ENCODE measurements at places on chromosomes 13 and 19.
A peak's percentile ranks its signal among the peaks of the same experiment; 100 is the strongest.

GRCh38 chr19:52991484-52991883, 22.2 kb upstream of the ERVV-1 start:
- DNase-seq, result no peak

GRCh38 chr13:90787007-90787406, 560.5 kb upstream of the MIR17HG start:
- DNase-seq, result no peak

DNA sequence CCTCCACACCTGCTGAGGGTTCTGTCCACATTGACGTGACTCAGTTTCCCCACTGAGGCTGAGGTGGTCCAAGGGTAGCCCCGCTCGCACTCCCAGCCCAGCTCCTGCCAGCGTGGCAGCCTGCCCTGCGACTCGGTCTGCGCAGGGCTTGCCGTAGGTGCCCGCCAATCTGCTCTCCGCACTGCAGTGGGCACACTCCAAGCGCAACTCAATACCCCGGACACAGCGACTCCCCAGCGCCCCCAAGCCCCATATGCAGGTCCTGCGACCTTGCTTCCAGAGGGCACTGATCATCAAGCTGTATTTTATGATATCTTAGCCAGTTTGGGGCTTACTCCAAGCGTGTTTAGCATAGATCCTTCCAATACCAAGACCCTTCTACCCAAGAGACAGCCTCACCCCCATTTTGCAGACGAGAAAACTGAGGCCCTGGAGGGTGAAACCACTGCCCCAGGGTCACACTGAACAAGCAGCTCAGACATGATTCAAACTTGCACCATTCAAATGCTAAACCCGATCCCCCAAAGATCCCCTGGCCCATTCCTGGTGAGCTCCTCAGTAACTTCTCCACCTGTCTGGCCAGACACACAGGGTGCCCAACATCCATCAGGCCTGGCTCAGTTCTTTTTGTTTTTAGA, 13.5 kb downstream of the PTPRS start:
- no peak for DNase-seq

- DNase-seq, result no peak
These were observed 649 bp downstream of the UQCRFS1 start for GRCh38 chr19:29212356-29212647.

DNA sequence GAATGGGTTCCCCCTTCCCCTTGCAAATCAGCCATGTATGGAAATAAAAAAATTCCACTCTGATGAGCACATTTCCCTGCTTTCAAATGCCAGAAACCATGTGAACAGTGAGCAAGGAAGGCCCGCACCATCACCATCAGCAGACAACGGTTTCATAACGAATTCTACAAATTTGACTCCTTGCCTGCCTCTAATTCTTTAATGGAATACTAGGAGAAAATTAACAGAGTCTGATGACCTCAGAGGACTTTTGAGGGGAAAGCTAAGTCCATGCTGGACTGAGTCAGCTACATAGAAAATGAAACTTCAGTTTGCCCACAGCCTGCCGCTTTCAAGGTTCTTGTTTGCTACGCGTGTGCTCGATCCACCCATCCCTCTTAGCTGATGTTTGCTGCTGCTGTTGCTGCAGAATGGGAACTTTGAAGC, 46.7 kb upstream of the KL start:
- no peak for DNase-seq

GRCh38 chr19:30423481-30423880, 51.3 kb downstream of the ZNF536 start:
- no peak for DNase-seq

DNA sequence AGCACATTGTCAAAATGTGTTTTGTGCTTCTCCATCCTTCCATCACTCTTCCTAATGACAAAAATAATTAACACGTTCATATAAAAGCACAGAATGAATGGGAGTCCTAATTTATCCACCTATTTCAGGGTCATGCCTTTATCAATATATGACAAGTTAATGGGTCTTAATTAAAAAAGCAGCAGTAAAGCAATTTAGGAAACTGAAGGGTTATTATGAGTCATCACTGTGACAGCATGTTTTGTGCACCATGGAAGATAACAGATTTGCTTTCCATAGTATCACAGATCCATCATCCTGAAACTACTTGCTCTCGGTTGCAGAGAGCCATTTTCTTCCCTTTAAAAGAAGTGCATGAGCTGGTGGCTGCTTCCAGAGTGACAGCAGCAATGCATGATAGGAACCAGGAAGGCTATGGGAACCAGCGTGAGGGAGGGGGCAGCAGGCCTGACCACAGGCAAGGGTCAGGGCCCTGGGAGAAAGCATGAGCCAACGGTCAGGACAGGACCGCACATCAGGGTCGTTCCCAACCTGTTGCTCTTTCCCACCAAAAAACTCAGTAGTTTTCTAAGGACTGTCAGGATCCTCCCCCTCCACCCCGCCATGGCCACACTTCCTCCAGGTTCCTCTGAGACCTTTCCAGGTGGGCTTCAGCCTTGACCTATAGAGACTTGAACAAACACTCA, 784.1 kb downstream of the UQCRFS1 start:
- DNase-seq, result no peak

DNA sequence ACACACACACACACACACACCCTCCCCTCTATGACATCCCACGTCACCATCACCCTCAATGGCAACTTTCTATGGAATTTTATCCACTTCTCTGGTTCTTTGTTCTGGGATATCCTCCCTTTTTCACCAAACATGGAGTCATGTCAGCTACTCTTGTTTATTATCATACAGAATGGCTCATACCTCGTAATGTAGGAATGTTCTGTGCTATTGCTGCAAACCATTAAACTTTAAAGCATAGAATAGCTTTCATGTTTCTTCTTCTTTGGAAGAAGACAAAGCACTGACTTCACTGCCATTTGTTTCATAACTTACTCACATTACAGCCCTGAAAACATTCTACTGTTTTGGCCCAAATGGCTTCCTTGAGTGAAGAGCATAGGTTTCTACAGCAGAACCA, 163.4 kb downstream of the FOXO1 start:
- no peak for DNase-seq

- DNase-seq, result no peak
These were observed 114.9 kb upstream of the SOX1 start for GRCh38 chr13:111952032-111952431.

DNA sequence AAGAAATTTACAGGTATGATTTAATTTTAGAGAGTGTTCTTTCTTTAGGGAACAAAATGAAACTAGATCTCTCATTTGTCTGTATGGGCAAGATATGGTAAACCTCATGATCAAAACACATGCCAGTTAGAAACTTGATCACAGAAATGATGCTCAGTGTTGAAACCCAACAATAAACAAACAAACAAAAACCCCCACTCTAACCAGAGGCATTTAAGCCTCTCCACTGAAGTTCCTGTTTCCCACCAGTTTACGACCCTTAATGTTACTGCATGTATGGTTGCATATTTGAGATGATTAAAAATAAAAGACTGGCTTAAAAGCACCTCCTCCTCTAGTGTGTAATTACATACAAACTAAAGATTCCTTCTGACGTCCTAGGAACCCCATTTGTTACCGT, 293.3 kb upstream of the MAB21L1 start:
- no peak for DNase-seq

DNA sequence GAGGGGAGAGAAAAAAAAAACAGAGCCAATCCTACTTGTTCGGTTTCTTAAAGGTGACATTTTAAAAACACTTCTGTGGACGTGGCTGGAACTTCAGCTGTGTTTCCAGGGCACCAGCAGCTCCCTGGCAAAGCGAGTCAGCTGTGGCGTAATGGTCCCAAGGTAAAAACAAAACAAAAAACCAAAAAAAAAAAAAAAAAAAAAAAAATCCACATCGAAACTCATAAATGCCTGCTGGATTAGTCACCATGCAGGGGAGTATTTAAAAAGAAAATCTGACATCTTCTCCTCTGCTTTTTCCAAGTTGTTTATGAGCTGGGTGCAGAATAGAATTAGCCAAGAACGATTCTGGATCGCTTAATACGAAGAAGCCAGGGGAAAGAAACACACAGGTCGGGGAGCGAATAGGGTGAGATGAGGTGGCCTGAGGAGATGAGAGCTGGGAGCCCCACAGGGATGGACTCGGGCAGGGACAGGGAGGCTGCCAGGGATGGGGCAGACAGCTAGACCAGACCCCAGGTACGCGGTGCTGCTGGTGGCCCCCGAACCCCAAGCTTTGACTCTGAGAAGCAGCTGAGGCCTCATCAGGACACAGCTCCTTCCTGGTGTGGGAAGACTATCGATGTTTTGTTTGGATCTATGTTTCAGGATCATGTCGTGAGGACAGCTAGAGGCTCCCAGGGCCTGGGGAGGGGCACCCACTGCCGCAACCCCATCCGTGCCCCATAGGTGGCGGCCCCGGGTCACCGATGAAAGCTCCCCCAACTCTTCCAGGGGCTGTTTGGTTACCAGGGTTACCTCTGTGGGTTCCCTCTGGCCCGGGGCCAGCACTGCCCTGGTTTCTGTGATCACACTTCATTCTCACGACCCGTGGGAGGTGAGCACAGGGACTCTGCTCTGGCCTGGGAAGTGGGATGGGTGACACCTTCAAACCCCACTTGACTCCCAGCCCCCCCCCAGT, 3.1 kb upstream of the CTXN1 start:
- DNase-seq, result peak; percentile 47

GRCh38 chr19:46715620-46715974, 1.3 kb downstream of the PRKD2 start:
- no peak for DNase-seq

GRCh38 chr19:47723581-47723940, 10.3 kb downstream of the EHD2 start:
- no peak for DNase-seq

GRCh38 chr13:26372747-26373146, 118.8 kb downstream of the CDK8 start:
- DNase-seq, result no peak

GRCh38 chr19:39792999-39793546, 14.4 kb downstream of the LEUTX start:
- peak; percentile 64 for DNase-seq

GRCh38 chr13:50970956-50971355, 61.4 kb downstream of the RNASEH2B start:
- DNase-seq, result no peak

GRCh38 chr13:40101708-40102359, 446.4 kb downstream of the COG6 start:
- no peak for DNase-seq

- DNase-seq, result no peak
These were observed 3.4 kb upstream of the NUMBL start for GRCh38 chr19:40693896-40694295.

- no peak for DNase-seq
These were observed 14.4 kb downstream of the LIG4 start for GRCh38 chr13:108200781-108201398.

GRCh38 chr13:99993660-99994637, 12.4 kb downstream of the ZIC2 start:
- no peak for DNase-seq

DNA sequence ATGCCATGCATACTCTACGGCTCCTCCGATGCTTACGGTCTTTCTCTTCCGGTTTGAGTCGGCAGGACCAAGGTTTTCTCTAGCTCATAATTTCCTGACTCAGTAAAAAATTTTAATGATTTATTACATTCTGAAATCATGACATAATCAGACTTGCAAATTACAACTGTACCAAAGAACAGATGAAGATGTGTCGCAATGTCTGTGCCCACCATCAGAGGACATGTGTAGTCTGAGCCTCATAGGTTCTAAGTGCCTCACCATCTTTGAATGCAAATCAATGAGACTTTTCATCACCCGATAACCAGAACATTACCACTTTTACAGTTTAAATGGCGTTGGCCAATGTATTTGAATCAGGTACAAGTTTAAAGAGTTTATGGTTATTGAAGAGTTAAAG, 213.1 kb downstream of the NHLRC3 start:
- DNase-seq, result no peak

- DNase-seq, result no peak
These were observed 13.2 kb upstream of the PSPC1 start for GRCh38 chr13:19795956-19796355.

- DNase-seq, result no peak
These were observed 238.7 kb downstream of the EFNB2 start for GRCh38 chr13:106296723-106297122.

DNA sequence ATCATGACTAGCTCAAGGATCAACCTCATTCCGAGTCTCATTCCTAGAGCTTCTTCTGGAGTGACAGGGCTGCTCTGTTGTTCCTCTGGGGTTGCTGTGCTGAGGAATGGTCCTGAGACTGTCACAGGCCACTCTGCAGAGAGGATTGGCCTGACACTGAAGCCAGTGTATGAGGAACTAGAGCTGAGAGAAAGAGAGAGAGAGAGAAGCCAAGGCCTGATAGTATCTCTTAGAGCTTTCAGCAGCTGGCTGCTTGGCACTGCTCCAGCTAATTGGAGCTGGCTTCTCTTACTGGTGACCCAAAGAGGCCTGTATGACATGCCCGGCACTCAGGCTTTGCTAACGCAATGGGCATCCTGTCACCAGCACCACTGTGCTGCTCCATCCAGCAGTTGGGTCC, 73.4 kb upstream of the FLT1 start:
- no peak for DNase-seq

- no peak for DNase-seq
These were observed 186.8 kb downstream of the PRR20E start for GRCh38 chr13:57353831-57354230.

GRCh38 chr19:10317857-10318462, 2.1 kb upstream of the FDX2 start:
- no peak for DNase-seq

DNA sequence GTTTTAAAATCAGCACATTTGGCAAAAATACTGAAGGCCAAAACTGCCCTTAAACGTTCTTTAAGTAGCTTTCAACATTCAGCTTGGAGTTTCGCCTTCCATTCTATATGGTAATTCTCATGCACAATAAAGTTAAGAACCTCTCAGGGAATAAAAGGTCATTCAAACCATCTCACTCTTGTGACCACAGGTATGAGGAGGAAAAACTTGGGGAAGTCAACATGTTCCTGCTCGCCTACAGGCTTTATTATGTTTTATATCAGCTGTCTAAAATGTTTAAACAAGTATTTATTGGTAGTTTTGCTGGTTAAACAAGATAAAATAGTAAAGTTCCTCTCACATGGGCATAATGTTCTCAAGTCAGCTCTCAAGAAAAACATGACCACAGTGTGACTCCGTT, 19.9 kb upstream of the TM9SF2 start:
- no peak for DNase-seq

- DNase-seq, result no peak
These were observed 13.3 kb downstream of the MKNK2 start for GRCh38 chr19:2037651-2038255.

DNA sequence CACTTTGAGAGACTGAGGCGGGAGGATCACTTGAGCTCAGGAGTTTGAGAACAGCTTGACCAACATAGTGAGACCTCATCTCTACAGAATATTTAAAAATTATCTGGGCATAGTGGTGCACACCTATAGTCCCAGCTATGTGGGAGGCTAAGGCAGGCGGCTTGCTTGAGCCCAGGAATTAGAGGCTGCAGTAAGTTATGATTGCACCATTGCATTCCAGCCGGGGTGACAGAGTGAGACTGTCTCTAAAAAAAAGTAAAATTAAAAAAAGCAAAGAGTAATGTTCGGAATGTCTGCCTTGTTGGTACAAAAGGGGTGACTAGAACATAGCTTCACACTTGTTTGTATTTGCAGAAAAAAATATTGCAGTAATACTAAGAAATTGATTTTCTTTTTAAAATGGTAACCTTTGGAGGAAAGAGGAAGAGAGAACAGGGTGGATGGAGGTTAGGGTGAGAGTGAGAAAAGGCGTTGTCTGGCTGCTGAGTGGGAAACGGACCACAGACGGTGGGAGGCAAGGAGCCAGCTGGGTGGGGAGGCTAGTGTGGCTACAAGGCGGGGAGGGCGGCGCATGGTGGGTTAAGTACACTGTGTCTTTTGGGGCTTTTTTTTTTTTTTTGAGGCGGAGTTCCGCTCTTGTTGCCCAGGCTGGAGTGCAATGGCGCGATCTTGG, 10.2 kb downstream of the PPP1R14A start:
- no peak for DNase-seq

- no peak for DNase-seq
These were observed 39.2 kb downstream of the MTMR6 start for GRCh38 chr13:25248071-25248470.

Measured in COR-L47 (cell line).